ENCODE measurements at places on chromosomes 13 and 19.

DNA sequence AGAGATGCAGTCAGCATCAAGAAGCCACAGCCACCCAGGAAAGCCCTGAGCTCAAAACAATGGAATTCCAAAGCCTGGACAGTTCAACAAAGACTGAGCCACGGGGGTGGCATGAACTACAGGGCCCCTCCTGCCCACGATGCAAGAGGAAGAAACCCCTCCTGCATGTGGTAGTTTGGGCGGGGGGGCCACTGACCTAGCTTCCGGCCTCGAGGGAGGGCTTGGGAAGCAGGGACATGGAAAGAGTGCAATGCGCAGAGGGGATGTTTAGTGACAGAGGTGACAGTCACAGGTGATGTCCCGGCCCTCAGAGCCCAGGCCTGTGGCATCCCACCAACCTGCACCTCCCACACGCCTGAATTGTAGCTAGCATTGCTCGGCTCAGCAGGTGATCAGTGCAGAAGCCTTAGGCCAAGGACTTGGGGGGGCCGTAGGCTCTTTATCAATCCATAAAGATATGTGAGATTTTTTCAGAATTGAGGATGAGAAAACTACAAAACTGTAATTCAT, 318.8 kb downstream of the TEX29 start:
- DNase-seq = no peak

DNA sequence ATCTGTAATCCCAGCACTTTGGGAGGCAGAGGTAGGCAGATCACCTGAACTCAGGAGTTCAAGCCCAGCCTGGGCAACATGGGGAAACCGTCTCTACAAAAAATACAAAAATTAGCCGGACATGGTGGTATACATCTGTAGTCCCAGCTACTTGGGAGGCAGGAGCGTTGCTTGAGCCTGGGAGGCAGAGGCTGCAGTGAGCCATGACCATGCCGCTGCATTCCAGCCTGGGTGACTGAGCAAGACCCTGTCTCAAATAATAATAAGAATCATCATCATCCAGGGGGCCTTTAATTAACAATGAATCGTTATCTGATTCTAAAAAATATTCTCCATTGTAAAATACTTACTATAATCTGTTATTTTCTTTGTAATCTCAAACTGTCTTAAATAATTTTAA, 283.4 kb downstream of the DACH1 start:
- DNase-seq = no peak

DNA sequence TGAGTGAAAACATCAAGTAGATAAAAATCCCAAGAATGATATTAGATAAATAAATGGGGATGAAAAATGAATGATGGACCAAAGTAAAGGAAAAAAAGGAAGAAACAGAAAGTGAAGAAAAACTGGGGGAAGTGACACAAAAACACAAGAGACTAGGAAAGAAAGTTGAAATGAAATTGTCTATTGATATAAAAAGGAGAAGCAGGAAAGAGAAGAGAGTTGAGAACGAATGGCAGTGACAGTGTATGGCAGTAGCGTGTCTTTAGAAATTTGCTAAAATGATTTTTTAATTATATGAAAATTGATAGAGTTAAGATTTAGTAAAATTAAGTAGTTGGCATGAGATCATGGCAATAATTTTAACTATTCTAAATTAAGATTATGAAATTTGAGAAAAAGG, 36.3 kb upstream of the SGCG start:
- DNase-seq = no peak

DNA sequence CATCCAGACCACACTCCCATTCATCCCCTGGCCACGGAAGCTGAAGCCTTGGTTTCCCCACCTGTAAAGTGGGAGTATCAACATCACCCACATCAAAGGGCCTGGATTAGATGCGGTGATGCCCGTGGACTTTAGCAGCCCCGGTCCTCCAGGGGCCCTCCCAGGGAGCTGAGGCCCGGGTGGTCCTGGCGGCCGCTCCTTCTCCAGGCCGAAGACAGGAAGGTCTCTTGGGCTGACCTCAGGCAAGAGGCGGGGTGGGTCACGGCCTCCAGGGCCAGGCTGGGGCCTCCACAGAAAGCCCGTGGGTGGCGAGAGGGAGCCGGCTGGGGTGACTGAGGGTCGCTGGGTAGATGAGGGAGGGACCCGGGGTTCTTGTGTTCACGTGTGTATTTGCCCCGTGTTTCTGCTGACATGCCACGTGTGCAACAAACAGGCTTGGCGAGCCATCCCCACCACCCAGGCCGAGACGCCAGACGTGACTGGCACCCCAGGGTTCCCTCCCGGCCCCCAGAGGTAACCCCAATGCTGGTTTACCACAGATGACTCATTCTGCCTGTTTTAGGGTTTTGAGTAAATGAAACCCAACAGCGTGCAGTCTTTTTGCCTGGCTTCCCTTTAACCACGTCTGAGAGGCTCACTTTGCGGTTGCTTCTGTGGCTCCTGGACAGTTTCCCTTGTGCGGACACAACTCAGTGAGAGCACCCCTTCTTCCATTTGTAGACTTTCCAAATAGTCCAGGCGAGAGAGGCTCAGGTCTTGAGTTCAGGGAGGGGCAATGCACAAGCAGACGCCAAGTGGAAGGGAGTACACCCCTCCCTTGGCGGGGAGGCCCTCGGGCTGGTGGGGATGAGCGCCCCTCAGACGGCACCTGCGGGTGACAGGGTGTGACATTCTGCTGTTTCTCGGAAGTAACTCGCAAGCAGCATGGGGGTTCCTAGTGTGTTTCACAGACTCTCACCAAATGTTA, 42.9 kb downstream of the C13orf46 start:
- no peak for DNase-seq

DNA sequence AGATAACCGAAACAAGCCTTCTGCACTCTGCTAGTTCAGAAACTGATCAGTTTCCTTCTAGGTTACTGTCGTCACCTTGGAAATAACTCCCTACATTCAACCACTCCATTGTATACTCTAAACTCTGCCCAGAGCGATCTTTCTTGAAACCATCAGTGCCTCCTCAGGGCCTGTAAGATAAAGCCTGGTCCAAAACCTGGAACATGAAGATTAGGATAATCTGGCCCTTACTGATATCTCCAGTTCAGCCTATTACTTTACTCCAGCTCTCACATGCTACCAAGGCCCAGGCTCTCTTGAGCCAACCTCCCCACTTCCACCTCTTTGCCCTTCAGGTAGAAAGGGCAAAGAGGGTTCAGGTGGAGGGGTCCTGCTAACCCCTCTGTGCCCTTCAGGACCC, 125.3 kb upstream of the RXFP2 start:
- DNase-seq = no peak

All from germinal center (tissue), 1 donor.